Activated CD4-positive, alpha-beta T cell treated with anti-CD3 and anti-CD28 coated beads, Interleukin-2, amount 10 ng/mL, durations not matched to agents 24 days and 14 days (primary cell): ENCODE measurements at places on chromosomes 12 and 14. TPM values are rescaled to one million over a fixed set of nuclear protein-coding genes. Genes with fewer than 3 reads are reported as not detected.

DNA sequence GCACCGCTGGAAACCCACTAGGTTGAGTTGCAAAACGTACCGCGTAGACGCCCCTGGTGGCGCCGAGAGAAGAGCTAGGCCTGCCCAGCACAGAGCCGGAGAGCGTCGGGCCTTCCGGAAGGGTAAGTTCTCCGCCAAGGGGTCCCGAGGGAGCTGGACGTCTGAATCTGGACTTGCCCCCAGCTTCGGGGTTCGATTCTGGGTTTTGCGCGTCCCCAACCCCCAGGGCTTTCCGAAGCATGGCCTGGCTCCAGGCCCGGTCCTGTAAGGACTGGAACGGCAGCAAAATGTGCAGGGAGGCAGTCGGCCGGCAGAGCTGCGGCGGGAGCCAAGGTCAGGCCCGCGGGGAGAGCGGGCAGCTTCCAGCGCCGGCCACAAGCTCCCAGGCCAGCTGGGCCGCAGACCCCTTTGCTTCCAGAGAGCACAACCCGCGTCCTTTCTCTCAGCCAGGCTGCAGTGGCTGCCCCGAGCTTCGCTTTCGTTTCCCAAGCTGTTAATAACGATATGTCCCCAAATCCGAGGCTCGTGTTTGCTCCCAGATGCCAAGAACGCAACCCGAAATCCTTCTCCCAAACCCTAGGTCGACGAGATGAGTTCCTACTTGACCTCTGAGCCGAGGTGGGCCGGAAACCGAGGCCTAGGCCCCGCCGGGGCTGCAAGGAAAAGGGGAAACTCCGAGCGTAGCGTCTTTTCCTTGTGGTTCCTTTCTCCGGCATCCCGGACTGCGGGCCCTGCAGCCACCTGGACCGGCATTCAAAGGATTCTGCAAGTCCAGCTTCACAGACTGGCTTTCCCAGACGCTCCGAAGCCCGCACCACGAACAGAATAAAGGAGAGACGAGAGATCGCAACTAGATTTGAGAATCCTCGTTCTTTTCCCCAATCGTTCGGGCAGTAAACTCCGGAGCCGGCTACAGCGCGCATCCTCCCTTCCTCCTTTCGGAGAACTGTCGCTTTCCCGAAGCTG is 3.2 kb upstream of the TBX5 start:
- H3K27ac ChIP-seq: peak overlapping the region; percentile 63
- DNase-seq: no peak
- peaks cover 90% of the 10 kb centered on the region for H3K27me3 ChIP-seq
- peak overlapping the region; percentile 26 for H3K4me3 ChIP-seq
- H3K36me3 ChIP-seq: peaks cover 5% of the 10 kb centered on the region

The AVPR1A gene
- total RNA-seq: not detected in 2 replicates

DNA sequence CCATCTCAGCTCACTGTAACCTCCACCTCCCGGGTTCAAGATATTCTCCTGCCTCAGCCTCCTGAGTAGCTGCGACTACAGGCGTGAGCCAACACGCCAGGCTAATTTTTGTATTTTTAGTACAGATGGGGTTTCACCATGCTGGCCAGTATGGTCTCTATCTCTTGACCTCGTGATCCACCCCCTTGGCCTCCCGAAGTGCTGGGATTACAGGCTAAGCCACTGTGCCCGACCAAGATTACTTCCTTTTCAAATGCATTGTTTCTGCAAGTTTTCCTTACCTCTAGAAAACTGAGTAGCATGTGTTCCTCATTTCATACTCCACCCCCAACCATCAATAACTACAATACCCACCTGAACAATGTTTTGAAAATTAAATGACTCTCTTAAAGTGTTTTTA is 13.1 kb downstream of the ARF6 start:
- H3K27me3 ChIP-seq: no peaks in the 10 kb centered on the region
- H3K4me1 ChIP-seq: peaks cover 33% of the 10 kb centered on the region
- no peak overlapping the region for H3K27ac ChIP-seq
- no peak for DNase-seq
- peaks cover 9% of the 10 kb centered on the region for H3K36me3 ChIP-seq
- H3K4me3 ChIP-seq: no peak overlapping the region

- no peaks in the 10 kb centered on the region for H3K4me1 ChIP-seq
- H3K27ac ChIP-seq: no peak overlapping the region
- H3K36me3 ChIP-seq: no peaks in the 10 kb centered on the region
- DNase-seq: no peak
- no peak overlapping the region for H3K4me3 ChIP-seq
- H3K27me3 ChIP-seq: peaks cover 51% of the 10 kb centered on the region
Measured at GRCh38 chr14:64865992-64866391, 13.7 kb downstream of the SPTB start.

DNA sequence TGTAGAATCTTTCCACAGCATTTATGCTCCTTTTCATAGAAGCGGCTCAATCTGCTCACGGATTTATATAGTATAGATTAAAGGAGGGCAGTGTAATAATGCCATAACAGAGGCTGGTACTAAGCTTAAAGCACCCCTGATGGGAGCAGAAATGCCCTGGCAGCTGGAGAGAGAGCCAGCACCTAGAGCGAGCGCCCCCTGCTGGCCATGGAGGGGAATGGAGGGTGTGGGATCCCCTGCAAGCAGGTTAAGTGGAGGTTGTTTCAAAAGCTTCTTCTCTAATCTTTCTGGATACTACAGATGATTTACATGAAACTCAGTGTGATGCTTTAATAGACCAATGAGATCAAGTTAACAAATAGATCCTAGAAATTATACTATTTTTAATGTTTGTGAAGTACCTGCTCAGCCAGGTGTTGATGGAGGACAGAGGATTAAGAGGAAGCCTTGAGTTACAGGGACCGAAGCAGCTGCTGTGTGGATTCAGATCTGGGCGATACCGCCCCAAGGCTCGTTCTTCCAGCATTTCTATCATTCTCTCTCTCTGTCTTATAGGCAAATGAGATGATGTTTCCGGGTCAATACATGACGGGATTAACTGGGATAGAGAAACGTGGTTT is 1519.3 kb upstream of the TMEM132C start:
- DNase-seq: peak; percentile 83
- H3K27ac ChIP-seq: no peak overlapping the region
- no peak overlapping the region for H3K4me3 ChIP-seq
- no peaks in the 10 kb centered on the region for H3K4me1 ChIP-seq
- no peaks in the 10 kb centered on the region for H3K36me3 ChIP-seq

The NINJ2 gene
- total RNA-seq: 4.8 and 5.5 TPM in 2 replicates

The PTGER2 gene
- total RNA-seq: 66.7 and 69.9 TPM in 2 replicates

The MSRB3 gene
- total RNA-seq: not detected in 2 replicates

DNA sequence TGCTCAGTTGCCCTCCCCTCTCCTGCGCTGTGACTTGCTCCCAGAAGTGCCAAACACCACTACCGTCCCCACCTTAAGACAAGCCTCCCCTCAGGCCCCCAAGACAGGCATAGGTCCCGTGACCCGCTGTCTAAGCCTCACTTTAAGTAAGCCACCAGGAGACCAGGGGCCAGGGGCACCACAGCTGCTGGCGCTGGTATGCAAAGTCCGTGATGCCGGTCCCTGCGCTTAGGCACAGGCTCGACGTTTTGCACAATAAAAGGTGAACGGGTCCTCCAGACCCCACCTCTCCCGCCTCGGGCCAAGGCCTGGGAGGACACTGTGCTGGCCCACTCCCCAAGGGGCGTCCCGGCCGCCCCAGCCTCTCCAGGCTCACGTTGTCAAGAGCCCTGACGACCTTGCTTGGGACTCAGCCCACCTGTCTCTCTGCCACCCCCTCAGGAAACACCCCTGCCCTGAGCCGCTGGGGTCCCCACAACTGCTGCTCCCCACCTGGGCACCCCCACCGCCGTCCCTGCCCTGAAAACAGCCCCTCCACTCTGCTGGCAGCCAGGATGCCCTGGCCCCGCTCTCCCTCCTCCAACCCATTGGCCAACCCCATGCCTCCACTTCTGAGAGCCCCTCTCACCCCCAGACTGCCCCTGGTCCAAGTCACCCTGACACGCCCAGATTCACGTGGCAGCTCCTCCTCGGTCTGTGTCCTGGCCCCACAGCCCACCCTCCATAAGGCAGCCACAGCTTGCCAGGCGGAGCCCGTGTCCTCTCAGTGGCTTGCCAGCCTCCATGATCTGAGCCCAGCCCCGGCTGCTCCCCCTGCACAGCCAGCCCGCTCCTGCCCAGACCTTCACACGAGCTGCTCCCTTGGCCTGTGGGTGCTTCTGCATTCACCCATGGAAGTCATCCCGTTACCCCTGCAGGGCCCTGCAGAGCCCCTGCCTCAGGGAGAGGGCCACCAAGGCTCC is 11.9 kb downstream of the JAG2 start:
- no peaks in the 10 kb centered on the region for H3K27me3 ChIP-seq
- DNase-seq: no peak
- H3K27ac ChIP-seq: no peak overlapping the region

GRCh38 chr12:92628476-92628875 is 74.3 kb upstream of the PLEKHG7 start:
- no peak overlapping the region for H3K4me3 ChIP-seq
- DNase-seq: no peak

DNA sequence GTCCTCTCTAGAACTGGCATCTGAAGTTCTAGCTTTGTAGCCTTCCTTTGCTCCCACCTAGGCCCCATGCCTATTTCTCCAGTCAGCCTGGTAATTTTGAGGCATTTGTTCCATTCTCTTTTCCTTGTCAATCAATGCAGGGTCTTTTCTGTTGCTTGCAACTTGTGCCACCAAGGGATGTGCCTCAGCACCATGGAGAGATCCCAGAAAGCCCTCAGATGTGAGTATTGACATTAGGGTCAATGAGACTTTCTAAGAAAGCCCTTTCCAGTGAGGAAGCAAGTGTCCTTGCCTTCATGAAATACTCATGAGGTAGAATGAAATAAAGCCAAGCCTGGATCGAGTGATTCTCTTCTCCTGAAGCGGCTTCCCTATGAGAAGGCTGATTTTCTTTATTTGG is 213.9 kb downstream of the SLC15A4 start:
- H3K4me3 ChIP-seq: no peak overlapping the region
- H3K36me3 ChIP-seq: no peaks in the 10 kb centered on the region
- no peak for DNase-seq
- H3K27me3 ChIP-seq: no peaks in the 10 kb centered on the region
- H3K4me1 ChIP-seq: no peaks in the 10 kb centered on the region

DNA sequence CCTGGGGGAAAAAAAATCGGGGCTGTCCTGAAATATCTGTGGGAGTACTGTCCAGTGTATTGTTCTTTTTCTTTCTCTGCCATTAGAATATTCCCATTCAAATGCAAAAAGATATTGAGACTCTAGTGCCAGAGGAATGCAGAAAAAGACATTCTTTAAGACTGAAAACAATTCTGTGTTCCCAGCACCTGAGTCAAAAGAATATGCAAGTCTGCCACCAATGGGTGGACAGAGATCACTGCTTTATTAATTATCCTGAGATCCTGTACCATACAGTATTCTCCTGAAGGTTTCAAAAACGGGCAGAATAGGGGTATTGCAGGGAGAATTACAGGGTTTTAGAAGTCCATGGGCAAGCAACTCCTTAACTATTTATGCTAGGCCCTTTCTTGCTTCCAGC is 361.8 kb downstream of the C12orf50 start:
- H3K4me1 ChIP-seq: no peaks in the 10 kb centered on the region
- no peak overlapping the region for H3K27ac ChIP-seq
- no peak for DNase-seq
- H3K27me3 ChIP-seq: no peaks in the 10 kb centered on the region
- no peaks in the 10 kb centered on the region for H3K36me3 ChIP-seq

The SLC8A3 gene
- 0.36 and 0.79 TPM in 2 replicates for total RNA-seq

The RERG gene
- total RNA-seq: not detected in 2 replicates

The IAPP gene
- total RNA-seq: not detected in 2 replicates

- no peak overlapping the region for H3K27ac ChIP-seq
- no peaks in the 10 kb centered on the region for H3K36me3 ChIP-seq
- no peak overlapping the region for H3K4me3 ChIP-seq
- peaks cover 29% of the 10 kb centered on the region for H3K27me3 ChIP-seq
- no peak for DNase-seq
- H3K4me1 ChIP-seq: no peaks in the 10 kb centered on the region
Measured at GRCh38 chr12:26157001-26157400, 32.2 kb upstream of the BHLHE41 start.

- peak overlapping the region; percentile 72 for H3K27ac ChIP-seq
- H3K4me3 ChIP-seq: no peak overlapping the region
- peaks cover 24% of the 10 kb centered on the region for H3K4me1 ChIP-seq
Measured at GRCh38 chr14:101705733-101706508, 55.6 kb upstream of the PPP2R5C start.

The HPD gene
- not detected in 2 replicates for total RNA-seq

DNA sequence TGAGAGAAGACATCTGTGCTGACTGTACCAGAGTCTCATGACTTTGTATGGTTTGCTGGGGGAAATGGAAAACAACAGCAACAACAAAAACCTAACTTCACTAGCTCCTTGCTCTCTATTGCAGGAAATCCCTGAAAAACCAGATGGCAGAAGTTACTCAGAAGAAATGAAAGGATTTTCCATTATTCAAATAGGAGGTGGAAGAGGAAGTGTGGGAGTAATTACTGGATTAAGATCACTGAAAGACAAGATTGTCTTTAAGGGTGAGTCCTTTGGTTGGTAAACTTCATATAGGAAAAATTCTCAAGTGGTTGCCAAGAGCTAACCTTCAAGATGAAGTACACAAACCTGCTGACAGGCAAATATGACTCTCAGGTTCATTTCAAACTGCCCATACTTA is 391.9 kb upstream of the ATP2B1 start:
- H3K27ac ChIP-seq: no peak overlapping the region

DNA sequence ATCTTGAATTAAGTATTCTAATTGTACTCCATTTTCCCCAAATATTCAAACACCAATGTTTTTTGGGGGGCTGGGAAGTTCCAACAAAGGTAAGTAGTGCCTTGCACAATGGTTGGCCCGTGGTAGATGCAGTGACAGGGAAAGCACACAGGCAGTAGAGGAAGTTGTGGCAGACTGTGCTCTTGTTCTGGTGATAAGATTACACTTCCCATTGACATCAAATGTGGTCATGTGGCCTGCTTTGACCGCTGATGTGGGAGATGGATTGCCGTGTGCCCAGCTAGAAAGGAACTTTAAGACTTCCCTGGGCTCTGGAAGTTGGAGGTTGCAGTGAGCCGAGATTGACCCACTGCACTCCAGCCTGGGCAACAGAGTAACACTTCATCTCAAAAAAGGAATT is 223.8 kb downstream of the VRK1 start:
- H3K4me1 ChIP-seq: peaks cover 2% of the 10 kb centered on the region
- no peaks in the 10 kb centered on the region for H3K27me3 ChIP-seq
- H3K4me3 ChIP-seq: no peak overlapping the region

DNA sequence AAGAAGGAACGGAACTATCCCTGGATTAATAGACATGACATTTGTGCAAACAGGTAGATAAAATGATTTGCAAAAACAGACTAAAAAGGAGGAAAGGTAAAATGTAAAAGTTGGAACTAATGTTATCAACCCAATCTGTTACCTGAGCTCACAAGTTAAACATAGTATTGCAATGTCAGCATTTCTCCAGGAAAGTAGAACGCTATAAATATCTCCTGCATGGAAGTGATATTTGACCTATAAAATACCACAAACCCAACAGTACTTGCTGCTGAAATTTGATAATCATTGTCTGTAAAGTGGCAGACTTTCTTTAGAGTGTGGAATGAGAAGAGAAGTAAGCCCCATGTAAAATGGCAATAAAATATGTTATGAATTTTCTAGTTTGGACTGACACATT is 1435.7 kb downstream of the LRFN5 start:
- H3K4me3 ChIP-seq: no peak overlapping the region
- no peaks in the 10 kb centered on the region for H3K36me3 ChIP-seq
- H3K27ac ChIP-seq: no peak overlapping the region
- DNase-seq: no peak

GRCh38 chr12:129002427-129002826 is 149.1 kb downstream of the GLT1D1 start:
- no peaks in the 10 kb centered on the region for H3K4me1 ChIP-seq
- H3K27ac ChIP-seq: no peak overlapping the region
- H3K4me3 ChIP-seq: no peak overlapping the region
- no peaks in the 10 kb centered on the region for H3K27me3 ChIP-seq
- no peaks in the 10 kb centered on the region for H3K36me3 ChIP-seq
- DNase-seq: no peak
